Midbrain (tissue), 1 donor: ENCODE measurements at places on chromosomes 2 and 18.

GRCh38 chr2:28658369-28658768 is 93.3 kb upstream of the PPP1CB start:
- DNase-seq: no peak

DNA sequence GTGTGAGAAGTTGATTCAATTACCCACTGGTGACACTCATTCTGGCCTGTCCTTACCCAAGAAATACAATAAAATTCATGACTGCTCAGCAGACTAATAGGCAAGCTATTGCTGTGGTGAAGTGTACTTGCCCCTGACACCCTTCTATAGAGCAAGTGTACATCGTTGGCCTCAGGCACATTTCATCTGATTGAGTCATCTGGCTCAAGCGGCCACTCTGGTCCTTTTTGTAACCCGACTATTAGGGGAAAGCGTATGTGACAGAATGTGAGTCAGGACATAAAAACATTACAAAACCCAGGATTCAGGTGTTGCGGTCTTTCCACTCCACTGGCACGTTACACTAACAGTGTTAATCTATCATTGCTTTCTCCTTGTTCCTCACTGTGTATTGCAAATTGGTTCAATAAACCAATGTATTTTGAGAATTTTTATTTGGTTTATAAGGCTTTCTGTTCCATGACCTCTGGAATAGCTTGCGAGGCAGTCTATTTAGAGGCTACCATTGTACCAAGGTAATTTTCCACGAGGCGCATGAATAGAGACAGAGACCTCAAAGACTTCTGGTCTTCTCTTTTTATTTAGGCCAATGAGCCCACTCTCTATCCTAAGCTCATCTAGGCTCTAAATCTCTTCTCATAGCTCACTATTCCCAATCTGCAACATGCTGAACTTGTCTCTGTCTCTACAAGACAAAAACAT is 10.2 kb upstream of the TTC32 start:
- DNase-seq: no peak

- no peak for DNase-seq
These were observed 29.0 kb downstream of the PSME4 start for GRCh38 chr2:53941749-53942148.

- no peak for DNase-seq
These were observed 74.8 kb upstream of the RIOK3 start for GRCh38 chr18:23378302-23378686.
